ENCODE measurements at places on chromosomes 2 and 18.

DNA sequence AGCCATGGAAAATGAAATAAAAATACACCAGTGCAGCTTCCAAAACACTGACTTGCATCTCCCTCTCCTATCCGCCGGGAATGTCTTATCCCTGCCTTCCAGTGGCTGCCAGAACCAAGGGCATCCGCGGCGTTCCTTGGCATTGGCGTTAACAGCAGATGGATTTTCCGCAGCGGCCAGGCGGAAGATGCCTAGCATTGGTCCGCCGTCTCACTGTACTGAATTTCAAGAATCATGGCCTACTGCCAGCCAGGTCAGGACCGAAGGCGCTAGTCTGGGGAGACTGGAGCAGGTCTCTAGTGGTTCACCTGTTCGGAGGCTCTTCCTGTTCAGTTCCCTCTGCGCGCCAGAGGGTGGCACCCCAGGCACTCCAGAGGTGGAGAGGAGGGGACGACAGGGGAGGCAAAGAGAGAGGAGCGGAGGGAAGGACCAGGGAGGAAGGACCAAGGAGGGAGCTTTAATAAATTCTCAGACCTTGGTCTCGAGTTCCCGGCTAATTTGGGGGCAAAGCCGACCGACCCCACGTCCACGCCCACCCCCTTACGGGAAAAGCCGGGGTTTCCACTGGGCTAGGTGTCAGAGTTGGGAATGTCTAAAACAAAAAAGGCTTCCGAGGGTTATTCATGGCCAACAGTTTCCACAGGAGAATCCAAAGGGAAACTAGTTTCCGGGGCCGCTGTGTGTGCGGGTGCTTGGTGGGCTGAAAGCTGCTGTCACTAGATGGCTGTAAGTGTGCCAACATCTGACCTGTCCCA is 3.7 kb upstream of the BCL2L11 start:
- no peak for DNase-seq

GRCh38 chr2:105460048-105460732 is 61.3 kb upstream of the FHL2 start:
- DNase-seq = no peak

DNA sequence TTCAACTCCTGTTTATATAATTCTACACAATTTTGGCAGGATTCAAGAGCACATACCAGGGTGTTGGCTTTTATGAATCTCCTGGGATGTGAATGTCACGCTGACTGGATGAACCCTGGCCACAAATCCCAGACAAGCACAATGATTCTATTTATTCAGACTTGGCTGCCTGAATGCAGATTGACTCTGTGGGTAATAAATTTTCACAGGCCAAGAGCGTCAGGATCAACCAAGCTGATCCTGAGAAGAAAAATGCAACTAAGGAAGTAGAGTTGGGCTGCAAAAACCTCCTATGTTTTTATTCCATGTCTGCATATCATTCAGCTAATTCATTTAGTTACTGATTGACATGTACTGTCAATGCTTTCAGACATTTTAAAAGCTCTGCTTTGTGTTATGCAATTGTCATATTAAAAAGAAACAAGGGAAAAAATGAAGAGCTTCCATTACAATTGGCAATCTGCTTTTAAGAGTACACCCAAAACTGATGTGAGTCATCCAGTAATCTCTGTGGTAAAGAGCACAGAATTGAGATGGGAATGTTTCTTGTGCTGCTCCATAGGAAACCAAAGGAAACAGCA is 173.0 kb upstream of the REV1 start:
- DNase-seq = no peak

GRCh38 chr2:219386532-219387280 is 1.0 kb downstream of the DNPEP start:
- no peak for DNase-seq

GRCh38 chr18:7236933-7237332 is 6.0 kb downstream of the LRRC30 start:
- DNase-seq = no peak

DNA sequence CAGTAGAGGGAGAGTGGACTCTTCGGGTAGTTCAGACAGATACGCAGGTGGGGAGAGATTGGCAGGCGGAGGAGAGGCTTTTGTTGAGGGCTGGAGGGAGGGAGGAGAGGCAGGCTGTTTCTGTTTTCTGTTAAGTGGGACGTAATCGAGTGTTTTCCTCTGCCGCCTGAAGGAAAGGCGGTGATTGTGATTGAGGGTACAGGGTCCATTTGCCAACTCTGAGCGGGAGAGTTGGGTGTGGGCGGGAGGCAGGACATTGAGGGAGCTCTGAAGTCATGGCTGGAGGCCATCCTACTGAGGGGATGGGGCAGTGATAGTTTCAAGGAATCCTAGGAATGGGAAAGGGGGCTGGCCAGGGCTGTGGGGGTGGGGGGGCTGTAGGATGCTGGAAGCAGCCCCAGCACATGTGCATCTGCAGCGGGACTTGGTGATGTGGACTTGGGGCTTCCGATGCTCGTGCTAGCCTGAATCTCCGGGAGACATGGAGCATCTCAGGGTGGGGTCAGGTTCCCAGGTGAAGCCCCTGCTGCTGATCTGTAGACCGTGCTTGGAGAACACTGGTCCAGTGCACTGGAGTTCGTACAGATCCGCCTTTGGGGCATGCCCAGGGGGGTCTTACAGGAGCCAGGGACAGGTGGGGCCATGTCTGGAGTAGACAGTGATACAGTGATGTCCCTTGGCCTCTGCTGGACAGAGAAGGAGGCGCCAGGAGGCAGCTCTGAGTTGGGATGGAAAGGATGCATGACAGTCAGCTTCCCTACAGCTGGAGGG is 167.5 kb downstream of the AGAP1 start:
- no peak for DNase-seq

- DNase-seq = no peak
These were observed 1162.7 kb upstream of the ZEB2 start for GRCh38 chr2:145682546-145683157.

DNA sequence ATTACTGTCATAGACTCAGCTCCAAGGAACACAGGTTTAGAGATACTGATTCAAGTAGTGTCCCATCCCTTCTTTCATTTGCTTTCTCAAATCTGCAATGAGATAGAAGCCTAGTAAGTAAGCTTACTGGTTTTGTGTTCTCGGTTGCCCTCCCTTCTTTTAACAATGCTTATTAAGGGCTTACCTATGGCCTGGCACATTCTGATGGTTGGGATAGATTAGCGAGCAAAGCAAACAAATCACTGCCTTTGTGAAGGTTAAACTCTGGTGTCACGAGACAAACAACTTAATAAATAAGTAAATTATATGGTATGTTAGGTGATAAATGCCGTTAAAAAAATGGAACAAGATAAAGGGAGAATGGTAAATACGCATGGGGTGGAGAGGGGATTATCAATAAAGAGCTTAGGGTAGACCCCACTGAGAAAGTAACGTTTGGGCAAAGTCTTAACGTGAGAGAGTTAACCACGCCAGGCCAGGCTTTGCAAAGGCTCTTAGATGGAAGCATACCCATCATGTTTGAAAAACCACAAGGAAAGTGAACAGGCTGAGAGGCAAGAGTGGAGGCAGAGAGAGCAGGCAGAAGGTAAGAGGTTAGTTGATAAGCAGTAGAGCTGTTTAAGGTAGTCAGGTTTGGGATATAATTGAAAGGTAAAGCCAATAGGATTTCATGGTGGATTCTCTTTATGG is 31.0 kb downstream of the EIF2AK3 start:
- DNase-seq = no peak

DNA sequence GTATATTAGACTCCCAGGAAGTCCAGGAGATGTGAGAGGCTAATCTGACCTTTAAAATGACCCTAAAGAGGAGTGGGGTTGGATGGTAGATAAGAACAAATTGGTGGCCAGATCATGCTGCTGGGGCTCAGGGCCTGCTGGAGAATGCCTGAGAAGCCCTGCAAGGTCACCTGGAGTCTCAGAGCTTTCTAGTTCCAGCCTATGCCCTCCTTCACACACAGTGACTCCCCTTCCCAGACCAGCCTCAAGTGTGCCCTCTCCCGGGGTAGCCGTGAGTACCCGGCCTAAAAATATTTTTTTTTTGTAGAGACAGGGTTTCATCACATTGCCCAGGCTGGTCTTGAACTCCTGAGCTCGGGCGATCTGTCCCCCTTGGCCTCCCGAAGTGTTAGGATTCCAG is 44.2 kb upstream of the FZD5 start:
- no peak for DNase-seq

- no peak for DNase-seq
These were observed 502.0 kb downstream of the SLC4A3 start for GRCh38 chr2:220129391-220129790.

DNA sequence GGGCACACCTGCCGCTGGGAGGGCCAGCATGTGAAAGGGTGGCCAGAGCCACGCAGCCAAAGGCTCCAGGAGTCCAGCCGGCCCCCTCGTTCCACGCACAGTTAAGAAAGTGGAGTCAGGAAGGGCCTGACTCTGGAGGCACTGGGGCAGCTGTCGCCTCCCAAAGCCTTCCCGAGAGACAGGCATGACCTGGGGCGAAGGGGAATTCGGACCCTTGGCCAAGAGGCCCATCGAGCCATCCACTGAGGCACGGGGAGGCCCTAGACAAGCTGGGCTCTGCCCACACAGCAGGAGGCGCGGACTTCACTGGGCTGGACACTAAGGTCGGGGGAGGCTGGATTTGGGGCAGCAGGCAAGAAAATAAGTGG is 38.5 kb upstream of the SNED1 start:
- DNase-seq = no peak

Data from iPS DF 19.7 (cell line).